ENCODE measurements at places on chromosomes 2 and 18. TPM values are rescaled to one million over a fixed set of nuclear protein-coding genes. Genes with fewer than 3 reads are reported as not detected.

NYAP2 gene
- total RNA-seq = 0.69 TPM

PAIP2B gene
- total RNA-seq = 3.1 TPM

GPR55 gene
- total RNA-seq = not detected

NEU4 gene
- 6.8 TPM for total RNA-seq

ACMSD gene
- total RNA-seq = not detected

PCGF1 gene
- total RNA-seq = 30.5 TPM

TRABD2A gene
- 1.4 TPM for total RNA-seq

AGXT gene
- 1.3 TPM for total RNA-seq

GREB1 gene
- 0.38 TPM for total RNA-seq

LIPG gene
- total RNA-seq = 37.3 TPM

OSBPL1A gene
- 14.8 TPM for total RNA-seq

PRKCE gene
- total RNA-seq = 11.9 TPM

SPP2 gene
- total RNA-seq = 0.14 TPM

NEU2 gene
- not detected for total RNA-seq

KCNG2 gene
- total RNA-seq = not detected

GYPC gene
- total RNA-seq = 26.1 TPM

CCDC141 gene
- total RNA-seq = 5.3 TPM

DSEL gene
- total RNA-seq = 24.6 TPM

ZNF519 gene
- 20.0 TPM for total RNA-seq

TGFBRAP1 gene
- 19.5 TPM for total RNA-seq

CDK5R2 gene
- 0.14 TPM for total RNA-seq

SAG gene
- not detected for total RNA-seq

TUBA4B gene
- total RNA-seq = not detected

All from SJCRH30 (cell line).